Head of caudate nucleus (tissue), 42 donors: ENCODE measurements at places on chromosomes 7 and 10.

- no peak for DNase-seq
Measured at GRCh38 chr7:79507131-79507530, 53.7 kb upstream of the MAGI2 start.

- DNase-seq = no peak
Measured at GRCh38 chr10:79132681-79133381, 64.1 kb downstream of the ZMIZ1 start.

DNA sequence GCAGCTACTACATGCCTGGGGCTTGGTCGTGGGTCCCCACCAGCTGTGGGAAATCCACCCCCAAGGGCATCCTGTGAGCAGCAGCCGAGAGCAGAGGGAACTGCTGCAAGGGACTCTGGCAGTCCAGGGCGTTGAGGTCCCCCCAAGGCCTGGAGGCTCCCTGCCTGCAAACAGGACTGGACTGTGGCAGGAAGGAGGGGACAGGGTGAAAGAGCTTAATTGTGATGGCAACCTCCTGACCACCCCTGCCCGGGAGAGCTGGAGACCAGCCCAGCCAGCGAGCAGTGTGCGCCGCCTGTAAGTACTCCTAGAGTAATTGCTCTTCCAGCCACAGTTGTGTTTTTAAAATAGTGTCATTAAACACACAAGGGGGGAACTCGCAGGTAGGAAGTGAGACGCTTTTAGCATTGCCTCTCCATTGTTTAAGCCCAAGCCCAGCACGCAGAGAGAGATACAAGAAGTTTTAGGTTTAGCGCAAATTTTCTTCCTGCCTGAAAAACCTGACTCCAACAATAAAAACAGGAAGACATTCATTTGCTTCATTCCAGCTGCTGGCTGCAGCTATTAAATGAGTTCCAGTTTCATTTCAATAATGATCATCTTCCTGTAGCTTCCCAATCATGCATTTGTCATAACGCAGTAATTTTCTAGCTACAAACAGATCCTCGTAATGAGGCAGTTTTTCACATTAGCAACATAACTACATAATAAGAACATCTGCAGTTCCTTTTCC, 111.1 kb downstream of the EBF3 start:
- no peak for DNase-seq

DNA sequence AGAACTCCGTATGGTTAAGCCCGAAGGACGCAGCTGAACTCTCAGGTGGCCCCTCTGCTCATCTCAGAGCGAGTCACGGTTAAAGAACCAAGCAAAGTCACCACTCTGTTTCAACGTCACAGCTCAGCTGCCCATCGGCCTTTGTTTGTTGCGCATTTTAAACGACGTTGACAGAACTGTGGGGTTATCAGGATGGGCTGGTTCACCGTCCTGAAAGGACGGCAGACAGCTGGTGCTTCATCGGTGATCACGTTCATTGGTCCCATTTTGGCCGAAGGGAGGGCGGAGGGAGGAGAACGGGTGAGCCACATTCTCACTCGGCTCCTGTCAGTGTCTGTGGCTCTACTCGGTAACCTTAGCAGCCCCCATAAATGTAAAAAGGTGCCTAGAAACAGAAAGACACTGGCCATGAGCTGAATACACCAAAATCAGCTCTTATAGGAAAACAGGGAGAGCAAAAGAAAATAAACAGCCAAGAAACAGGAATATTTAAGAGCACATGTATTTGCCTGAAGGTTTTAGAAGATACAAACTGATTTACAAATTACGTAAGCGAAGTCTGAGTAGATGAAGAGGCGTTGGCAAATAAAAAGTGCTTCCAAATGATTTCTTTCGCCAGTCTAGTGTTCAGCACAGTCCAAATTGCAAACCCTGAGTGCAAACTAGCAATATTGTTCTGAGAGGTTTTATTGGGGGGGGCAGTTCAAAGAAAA, 8.4 kb downstream of the PRKAG2 start:
- no peak for DNase-seq

DNA sequence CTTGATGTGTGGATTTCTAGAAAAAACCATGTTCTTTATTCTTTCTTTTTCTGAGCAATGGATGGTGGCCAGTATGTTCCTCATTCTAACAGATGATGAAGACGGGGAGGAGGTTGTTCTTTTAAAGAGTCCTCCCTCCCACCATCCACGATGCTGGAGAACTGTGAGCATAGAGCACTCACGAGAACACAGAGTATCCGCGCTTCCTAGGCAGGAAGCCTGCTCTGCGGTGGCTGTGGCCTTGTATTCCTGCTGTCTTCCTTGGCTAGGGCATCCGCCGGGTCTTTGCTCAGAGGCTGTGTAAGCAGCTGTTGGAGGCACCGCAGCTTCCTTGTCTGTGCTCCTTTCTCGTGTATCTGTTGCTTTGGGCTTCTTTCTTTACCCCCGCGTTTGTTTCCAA, 214.2 kb downstream of the CCDC3 start:
- DNase-seq = no peak

DNA sequence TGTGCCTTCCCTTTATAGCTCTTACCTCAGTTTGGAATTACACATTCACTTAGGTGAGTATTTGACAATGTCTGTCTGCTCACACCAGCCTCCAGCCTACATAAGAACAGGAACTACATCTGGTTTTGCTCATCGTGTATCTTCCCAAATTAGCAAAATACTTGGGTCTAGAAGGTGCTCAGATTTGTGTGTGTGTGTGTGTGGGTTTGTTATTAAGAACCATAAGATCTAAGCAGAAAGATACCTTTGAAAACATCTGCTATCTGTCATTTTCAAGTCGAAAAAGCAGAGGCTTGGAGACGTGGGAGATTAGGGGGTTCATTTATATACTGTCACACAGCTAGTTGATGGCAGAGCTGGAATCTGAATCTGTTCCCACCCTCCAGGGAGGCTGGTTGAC, 14.8 kb upstream of the LAMB4 start:
- peak; percentile 46 for DNase-seq

DNA sequence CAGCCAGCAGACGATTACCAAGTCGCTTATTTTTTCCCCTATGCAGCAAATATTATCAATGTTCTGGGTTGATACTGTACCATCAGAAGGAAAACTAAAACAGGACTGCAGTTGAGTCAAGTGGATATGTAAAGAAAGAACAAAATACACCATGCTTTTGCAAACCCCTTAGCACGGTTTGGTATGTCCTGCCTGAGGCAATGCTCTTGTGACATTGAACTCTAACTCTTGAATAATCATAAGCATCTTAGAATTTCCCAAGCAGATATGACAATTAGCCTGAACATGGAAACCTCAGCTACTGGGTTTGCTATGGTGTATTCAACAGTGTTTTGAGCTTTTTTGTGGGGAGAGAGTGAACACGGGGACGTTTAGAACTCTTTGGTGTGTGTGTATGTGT, 107.4 kb downstream of the ETV1 start:
- DNase-seq = no peak
